ENCODE measurements at places on chromosomes 6 and 20.

DNA sequence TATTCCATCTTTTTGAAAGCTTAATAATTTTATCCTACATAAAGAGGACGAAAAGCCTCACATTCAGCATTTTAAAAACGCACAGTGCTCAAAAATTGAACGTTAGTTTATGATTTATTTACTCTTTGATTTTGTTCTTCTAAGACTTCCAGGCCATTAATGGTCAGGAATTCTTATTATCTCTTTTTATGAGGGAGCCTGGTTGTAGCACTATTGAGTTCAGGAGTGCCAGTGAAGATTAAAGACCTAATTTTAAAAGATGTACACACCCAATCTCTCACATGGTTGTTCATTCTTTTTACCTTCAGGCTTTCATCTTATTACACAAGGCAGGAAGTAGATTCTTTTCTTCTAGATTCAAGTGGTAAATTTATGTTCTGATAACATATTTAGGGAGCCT, 68.6 kb downstream of the HDDC2 start:
- no peak for DNase-seq

- no peak for DNase-seq
These were observed 898.9 kb upstream of the EYS start for GRCh38 chr6:66605971-66606370.

- DNase-seq: no peak
These were observed 50.8 kb downstream of the IL22RA2 start for GRCh38 chr6:137122612-137123011.

- no peak for DNase-seq
These were observed 39.5 kb downstream of the NKX2-4 start for GRCh38 chr20:21357844-21358243.

DNA sequence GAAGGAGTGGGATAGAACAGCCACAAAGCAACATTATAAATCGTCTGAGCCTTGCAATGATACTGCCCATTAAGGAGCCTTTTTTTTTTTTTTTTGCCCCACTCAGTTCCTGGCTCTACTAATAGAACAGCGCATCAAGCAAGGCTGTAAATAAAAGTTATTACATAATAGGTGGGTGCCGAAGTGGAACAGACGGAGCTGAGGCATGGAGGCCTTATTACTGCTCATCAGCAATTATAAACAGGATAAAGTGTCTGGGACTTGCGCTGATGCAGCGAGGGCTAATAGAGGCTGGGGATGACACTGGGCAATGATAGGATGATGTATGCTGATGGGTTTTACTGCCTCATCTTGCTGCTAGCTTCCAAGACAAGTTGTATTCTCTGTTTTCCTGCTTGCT, 272.1 kb downstream of the ZFAND3 start:
- DNase-seq: no peak

GRCh38 chr20:17624551-17625245, 54.8 kb downstream of the DSTN start:
- no peak for DNase-seq

DNA sequence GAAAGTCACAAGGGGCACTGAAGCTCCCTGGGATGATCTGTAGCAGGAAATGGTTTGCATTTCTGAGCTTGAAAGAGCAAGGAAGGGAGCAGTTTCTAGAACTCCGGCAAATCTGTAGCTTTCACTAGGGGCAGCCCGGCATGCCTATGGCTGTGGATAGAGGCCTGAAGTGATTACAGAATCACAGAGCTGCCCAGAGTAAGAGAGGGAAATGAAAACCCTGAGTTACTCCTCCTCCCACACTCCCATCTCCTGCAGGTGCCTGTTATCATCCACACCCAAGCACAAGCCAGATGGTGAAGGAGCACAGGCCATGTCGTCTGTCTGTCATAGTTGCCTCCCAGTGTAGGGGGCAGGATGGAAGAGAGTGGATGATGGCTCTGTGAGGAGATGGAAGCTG, 37.1 kb downstream of the HLA-F start:
- DNase-seq: no peak

GRCh38 chr6:32086661-32087573, 22.2 kb downstream of the TNXB start:
- DNase-seq: no peak

DNA sequence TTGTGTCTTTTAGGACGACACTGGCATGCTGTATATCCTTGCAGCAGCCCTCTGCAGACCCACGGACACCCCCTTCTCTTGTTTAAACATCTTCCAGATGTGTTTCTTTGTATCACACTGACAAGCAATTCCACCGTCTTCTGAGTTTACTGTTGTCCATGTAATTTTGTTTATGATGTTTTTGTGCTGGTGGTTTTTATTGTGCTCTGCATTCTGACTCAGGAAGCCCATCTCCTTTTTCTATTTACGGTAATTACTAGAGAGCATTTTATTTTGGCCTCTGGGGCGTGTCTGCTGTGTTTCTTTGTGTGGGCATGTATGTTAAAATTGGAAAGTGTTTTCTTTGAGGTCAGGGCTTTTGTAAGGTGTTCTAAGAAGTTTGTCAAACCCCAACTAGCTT, 111.9 kb downstream of the JARID2 start:
- DNase-seq: no peak

- DNase-seq: no peak
These were observed 988 bp downstream of the TXNDC5 start for GRCh38 chr6:7909323-7910276.

- no peak for DNase-seq
These were observed 26.7 kb upstream of the PDE10A start for GRCh38 chr6:165689699-165690098.

- no peak for DNase-seq
These were observed 16.3 kb downstream of the GSTA3 start for GRCh38 chr6:52893221-52893620.

DNA sequence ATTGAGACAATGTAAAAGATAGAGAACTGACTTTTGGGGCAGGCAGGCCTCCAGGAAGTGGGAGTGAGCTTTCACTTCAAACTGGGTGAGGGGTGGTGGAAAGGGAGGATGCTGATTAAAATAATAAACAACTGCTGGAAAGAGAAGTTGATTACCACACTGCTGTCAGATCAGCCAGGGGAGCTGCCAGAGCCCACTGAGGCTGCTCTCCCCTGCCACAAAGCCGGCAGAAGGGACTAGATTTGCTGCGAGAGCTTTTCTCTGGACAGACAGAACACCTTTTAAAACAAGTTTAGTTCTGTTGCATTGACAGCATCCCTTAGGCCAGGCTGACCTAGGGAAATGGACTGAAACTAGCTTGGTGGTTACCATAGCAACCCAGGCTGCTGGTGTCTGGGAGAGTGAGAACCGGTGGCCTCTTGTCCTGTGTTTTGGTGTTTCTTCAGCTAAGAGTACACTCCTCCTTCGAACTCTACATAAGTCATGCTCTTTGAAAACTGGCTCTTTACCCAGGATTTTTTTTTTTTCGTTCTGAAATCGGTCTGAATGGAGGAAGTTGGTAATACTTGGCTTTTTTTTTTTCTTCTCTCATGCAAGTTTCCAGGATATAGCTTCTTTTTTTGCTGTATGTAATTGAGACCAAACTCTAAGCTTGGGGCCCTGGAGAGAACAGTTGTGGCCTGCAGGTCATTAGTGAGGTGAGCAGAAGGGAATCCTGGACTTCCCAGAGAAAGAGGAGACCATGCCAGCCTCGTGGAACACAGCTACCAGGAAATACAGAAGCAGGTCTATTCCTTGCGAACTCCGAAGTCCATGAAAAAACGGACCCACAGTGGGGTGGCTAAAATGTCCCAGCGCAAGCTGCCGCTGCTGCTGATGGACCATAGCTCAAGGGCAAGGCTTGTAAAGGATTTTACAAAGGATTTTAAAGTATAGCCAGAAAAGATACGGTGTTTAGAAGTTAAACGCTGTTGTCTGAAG, 374.4 kb downstream of the UTRN start:
- DNase-seq: no peak

DNA sequence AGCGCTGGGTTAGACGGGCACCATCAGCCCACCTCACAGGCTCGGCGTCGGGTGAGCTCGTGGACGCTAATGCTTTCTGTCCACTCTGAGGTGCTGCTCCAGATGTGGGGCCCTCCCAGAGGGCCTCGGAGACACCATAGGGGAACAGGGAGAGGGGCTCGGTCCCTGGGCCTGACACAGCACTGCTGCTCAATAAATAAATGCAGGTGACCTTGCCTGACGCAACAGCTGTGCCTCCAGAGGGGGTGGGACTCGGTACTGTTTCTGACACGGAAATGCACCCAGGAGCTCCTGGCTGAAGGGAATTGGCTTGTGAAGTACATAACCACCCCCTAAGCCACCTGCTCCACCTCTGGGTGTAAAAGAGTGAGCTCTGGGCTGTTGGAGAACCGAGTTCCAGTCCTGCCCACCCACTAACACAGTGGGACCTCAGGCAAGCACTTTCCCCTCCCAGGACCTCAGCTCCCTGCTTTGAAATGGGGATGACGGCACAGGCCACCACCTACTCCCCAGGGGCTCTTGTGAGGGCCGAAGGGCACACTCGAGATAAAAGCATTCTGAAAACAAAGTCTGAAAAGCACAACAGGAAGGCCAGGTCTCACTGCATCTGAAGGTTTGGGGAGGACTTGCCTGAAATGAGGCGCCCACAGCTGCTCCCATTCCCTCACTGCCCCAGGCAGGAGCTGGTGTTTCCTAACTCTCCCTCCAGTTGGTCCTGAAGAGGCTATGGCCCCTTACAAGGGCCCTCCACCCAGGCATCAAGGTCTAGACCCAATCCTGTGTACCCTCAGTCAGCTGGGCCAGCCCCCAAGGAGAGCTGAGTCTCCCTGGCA, 6.7 kb downstream of the KCNK15 start:
- no peak for DNase-seq

DNA sequence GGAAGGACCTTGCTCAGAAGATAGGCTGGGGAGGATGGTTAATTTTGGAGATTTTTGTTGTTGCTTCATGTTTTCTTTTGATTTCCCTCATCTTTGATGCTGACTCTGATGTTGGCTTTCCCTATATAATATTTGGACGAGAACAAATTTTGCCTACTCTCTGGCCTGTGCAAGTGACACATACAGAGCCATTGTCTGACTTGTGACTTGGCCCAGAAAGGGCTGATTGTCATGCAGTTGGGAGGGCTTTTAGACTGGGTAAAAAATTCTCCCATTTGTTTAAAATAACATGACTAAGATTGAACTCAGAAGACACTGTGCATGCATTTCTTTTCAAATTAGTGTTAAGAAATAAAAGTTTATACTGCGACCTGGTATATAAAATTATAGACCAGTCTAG, 98.6 kb upstream of the SUPT3H start:
- no peak for DNase-seq

DNA sequence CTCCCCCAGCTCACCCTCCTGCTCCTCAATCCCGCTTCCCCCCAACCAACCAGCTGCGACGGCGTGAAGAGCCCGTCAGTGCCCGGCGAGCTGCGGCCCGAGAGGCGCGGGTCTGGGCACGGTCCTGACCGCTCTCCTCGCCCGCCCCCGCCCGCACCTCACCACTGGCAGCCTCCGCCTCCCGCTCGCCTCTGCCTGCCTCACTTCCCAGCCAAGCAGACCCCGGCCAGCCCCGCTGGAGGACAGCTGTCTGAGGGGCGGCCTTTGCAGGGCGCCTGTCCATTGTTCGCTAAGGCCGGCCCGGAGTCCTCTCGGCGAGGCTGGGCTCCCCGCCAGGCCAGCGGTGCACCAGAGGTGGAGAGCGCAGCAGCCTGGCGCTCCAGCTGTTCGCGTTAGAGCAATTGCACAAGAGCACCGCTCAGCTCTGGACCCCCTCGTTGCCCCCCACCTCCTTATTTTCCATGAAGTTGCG, 1.3 kb downstream of the SOBP start:
- peak; percentile 5 for DNase-seq

- DNase-seq: no peak
These were observed 347.9 kb upstream of the TSHZ2 start for GRCh38 chr20:52624281-52624680.

GRCh38 chr6:37717836-37718251, 20.2 kb upstream of the MDGA1 start:
- DNase-seq: no peak

- no peak for DNase-seq
These were observed 46.1 kb upstream of the PBOV1 start for GRCh38 chr6:138264372-138264880.

DNA sequence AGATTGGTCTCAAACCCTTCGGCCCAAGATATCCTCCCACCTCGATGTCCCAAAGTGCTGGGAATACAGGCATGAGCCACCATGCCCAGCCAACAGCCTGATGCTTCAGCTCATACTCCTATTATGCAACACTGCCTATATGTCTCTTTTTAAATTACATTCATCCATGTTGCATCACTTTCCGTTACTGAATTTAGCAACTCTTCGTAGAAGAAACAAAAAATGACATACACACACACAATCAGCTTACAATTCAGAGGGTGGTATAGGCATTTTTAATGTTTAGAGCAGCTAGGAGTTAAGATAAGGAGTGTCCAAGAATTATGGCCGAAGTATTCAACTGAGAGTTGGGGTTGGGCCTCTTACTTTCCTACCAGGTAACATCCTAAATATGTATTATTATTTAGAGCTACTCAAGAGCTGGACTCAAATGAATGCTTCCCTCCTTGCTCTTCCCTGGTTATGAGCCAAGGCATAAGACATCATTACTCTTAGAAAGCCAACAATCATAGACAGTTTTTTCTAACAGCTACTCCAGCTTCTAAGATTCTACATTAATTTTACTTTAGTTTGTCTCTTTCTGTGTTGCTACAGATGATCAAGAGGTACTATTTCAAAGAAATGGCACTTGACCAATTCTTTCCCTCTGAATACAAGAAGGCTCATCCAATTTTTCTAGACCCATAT, 62.0 kb upstream of the BMP5 start:
- no peak for DNase-seq

DNA sequence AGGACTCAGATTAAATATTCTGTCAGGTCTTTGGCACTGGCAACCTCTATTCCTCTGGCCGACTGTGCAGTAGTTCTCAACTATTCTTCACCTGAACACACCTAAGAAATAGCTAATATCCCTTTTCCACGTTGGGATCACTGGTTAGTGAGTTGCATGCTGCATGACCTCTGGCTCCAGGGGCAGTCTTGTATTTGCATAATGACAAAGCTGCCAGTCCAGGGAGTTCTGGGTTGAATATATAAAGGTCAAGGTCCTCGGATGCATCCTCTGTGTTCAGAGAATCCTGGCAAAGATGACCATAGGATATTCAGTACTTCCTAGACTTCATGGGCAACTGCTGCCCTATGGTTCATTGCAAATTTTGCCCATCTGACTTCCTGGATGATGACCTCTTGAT, 131.2 kb downstream of the DNAH8 start:
- no peak for DNase-seq

- DNase-seq: no peak
These were observed 190.9 kb upstream of the MAN1A1 start for GRCh38 chr6:119540417-119540816.

DNA sequence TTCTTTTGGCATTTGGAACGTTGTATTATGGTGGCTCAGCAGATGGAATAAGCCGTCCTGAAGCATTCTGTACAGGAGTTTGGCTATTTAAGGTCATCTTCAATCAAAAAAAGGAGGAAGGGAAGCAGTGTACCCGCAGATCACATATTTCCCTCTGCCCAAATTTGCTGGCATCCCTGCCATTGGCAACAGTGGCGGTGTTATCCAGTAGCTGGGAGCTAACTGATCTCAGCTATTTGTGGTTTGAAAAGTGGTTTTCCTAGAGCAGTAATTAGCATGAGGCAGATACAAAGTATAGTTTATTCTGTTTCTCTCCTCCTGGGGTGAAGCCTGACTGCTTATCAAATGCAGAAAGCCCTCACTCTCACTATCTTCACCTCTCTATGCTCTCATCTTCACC, 576.8 kb downstream of the QKI start:
- no peak for DNase-seq
